ENCODE measurements at places on chromosomes 6 and 20. TPM values are rescaled to one million over a fixed set of nuclear protein-coding genes. Genes with fewer than 3 reads are reported as not detected.

FAM83B gene
- not detected for total RNA-seq

GRCh38 chr6:169943241-169944060, 192.0 kb downstream of the ERMARD start:
- no peak for DNase-seq

- DNase-seq: no peak
Observed at GRCh38 chr20:3678856-3679720, 2.7 kb downstream of the ADAM33 start.

GRCh38 chr6:15533379-15534026, 129.3 kb downstream of the DTNBP1 start:
- DNase-seq: no peak

- no peak for DNase-seq
Observed at GRCh38 chr6:63624091-63624490, 11.5 kb upstream of the PHF3 start.

RHAG gene
- total RNA-seq: not detected

DNA sequence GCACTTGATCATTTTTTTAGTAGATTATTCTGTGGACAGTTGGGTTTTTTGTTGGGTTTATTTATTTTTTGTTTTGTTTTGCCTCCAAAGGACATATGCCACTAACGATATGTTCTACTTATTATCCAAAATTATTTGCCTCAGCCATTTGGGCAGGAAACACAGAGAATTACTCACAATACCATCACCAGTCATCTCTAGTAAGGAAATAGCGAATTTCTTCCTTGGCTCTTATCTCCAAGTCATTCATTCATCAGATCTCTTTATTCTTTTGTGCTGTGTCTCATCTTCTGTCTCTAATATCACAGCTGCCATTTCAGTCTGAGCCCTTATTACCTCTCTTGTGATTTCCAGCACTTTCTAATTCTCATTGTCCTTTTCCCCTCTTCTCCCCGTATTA, 130.4 kb upstream of the SMLR1 start:
- DNase-seq: no peak

DNA sequence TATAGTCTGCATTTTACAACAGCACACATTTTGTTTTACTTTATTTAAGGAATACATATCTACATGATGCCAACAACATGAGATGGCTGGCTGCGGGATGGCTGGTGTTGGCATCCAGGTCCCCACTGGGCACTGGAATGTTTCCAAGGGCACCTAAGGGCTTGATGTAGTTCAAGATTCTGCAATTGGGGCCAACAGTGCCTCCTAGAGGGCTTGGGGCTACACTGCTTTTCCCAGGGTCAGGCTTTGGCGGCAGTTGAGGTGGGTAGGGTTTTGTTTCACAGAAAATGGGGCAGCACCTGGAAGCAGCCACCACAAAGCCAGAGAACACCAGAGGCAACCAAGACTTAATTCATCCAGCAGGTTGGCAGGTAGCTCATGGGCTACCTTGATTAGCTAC, 202.2 kb upstream of the PRND start:
- peak; percentile 49 for DNase-seq

ULBP1 gene
- total RNA-seq: 2.5 TPM

TREM1 gene
- not detected for total RNA-seq
